ENCODE measurements at places on chromosomes 6 and 20.

DNA sequence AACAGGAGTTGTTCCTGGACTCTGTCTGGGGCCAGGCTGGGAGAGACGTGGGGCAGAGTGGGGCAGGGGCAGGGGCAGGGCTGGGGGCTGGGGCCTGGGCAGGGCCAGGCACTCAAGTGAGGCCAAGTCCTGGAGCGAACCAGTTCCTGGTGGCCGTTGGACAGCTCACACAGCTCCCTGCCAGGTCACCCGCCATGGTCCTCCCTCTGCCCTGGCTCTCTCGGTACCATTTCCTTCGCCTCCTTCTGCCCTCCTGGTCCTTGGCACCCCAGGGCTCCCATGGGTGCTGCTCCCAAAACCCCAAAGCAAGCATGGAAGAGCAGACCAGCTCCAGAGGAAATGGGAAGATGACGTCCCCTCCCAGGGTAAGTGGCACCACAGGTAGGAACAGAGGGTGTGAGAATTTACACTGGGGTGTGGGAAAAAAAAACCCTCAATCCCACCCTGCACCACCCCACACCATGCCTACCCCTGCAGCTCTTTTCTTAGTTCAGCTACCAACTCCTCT lies at the start of gene MCCD1:
Gene MCCD1 (plus strand): TSS at position 142 of the 508 bp plus-strand sequence. CDS start 53 bp downstream, at position 195.
- no peak for DNase-seq

- DNase-seq, result no peak
Measured at GRCh38 chr20:19430641-19431315, 218.3 kb downstream of the SLC24A3 start.

GRCh38 chr6:15213838-15214400 lies 31.9 kb upstream of the JARID2 start:
- no peak for DNase-seq

DNA sequence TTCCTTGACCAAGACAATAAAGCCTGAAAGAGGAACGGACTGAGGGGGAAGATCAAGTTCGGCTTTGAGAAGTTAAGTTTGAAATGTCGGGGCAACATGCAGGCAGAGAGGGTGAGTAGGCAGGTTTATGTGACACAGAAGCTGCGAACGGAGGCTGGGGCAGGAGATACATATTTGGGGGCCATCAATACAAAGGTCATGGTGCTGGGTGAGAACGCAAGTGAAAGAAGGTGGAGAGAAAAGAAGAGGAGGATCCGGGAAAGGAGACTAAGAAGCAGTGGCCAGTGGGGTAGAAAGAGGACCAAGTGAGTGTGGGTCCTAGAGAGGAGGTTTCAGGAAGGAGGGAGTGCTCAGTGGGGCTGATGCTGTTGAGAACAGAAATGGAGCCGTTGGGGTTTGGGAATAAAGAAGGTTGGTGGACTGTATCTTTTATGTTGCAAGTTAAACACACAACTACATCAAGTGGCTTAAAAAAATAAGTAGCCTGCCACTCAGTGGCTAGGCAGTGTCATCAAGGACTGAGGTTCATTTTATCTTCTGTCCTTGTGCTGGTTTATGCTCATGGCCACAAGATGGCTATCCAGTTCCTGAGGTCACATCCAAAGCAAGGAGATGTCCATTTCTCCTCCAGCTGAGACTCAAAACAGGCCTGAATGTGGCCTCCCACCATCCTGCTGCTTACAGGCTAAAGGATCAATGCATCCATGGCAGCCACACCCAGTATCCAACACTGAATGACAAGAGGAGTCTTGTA lies 1.7 kb upstream of the BLCAP start:
- no peak for DNase-seq

DNA sequence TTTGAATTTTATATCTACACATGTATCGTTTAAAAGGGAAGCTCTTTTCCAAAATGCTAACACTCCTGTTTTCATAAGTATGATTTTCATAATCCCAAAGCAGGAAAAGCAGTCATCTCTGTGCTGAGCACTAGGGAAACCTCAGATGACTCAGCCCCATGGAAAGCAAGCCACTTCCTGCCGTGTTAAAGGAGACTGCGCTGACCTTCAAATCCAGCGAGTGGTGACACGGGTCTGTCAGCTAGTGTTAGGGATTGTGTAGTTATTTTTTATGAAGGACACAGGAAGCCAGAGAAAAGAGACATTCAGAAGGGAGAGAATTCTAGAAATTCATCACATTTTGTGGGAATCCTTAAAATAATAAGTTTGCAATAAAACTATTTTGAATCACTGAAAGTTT lies 57.0 kb upstream of the CD93 start:
- DNase-seq, result no peak

DNA sequence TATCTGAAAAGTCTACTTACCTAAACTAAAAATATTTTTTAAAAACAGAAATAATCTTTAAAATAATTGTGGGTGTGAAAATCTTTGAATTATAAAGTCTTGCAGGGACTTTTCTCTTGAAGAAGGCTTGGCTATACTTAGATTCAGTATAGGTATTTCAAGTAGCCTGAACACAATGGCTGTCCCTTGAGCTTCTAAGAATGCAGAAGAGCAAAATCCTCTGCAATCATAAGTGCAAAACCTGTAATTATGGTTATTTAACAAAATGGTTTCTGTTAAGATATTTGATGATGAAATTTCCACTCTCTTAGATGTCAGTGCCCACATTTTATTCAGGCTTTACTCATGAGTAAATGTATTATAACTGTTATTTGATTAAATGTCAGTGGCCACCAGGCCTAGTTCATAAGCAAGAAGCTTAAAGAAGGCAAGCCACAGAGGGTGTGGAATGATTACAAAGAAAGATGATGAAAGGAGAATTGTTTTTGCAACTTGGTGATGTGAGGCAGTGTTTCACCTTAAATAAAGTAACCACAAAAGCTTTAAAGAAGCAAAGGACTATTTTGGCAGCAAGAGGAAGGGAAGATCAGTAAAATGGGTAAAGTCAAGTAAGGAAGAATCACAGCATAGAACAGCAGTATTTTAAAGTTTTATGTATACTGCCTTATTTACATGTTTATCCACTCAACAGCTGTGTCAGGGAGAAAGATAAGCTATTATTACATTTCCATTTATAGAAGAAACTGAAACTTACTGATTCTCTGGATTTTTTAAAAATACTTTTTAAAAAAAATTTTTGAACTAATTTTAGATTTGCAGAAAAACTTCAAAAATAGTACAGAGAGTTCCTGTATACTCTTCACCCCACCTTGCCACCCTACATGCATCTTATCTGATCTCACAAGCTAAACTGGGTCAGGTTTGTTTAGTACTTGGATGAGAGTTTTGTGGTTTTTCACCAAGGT lies 351.2 kb upstream of the RUNX2 start:
- DNase-seq, result no peak

GRCh38 chr6:6590530-6590929 lies 2.0 kb downstream of the LY86 start:
- DNase-seq, result no peak

DNA sequence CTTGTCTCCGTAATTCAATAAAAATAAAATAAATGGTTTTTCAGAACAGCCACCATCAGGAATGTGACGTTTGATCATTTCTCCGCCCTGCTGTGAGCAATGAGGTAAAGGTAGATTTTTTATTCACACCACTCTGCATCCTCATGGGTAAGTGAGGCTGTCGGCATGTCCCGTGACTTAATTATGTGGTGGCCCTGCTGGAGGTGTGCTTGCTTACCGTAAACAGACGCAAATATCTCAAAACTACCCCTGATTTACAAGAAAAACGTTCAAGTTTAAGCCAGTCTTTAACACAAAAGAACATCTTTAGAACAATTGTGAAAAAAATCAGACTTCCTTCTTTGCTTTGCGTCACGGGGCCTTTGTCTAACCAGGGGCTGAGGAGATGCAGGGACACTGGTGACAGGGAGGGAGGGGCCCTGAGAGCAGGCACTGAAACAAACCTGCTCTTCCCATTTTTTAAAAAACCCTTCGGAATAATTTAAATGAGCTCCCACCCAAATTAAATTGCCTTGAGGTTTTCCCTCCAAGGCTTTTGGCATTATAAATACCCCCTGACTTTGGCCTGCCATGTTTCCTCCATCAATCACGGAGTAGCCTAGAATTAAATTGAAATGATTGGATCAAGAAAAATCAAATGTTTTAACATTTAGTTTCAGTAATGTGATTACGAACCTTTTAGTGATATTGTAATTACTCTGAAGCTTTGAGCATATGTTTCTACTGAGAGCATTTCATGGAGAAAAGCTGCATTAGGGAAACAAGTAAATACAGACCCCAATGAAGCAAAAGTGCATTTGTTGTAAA lies 13.4 kb downstream of the PRKN start:
- DNase-seq, result no peak

GRCh38 chr6:148193063-148193680 lies 149.5 kb upstream of the SASH1 start:
- no peak for DNase-seq

DNA sequence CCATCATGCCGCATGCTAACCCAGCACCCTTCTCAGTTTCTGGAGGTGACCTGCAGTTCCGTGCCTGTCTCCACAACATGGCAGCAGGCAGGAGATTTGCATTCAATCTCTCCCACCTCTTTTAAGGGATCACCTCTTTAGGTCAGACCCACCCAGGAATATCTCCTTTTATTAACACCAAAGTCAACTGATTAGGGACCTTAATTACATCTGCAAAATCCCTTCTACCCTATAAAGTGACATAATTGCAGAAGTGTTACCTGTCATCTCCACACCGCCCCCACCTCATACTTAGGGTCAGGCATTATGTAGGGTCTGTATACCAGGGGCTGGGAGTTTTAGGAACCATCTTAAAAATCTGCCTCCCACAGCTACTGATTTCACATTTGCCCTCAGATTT lies 267.5 kb downstream of the TMEM242 start:
- no peak for DNase-seq

Measured in NCI-H2081 treated with DMSO at 0.1 percent for 48 hours (cell line).